SK-MEL-5 (cell line): ENCODE measurements at places on chromosomes 16 and 17.

- no peak for DNase-seq
Observed at GRCh38 chr17:19378416-19379360, at the start of gene MAPK7. Gene MAPK7, plus strand, starts transcription at chr17:19378498. Its CDS starts 403 bp downstream, at chr17:19378901.

GRCh38 chr17:56976941-56977608, 856 bp upstream of the SCPEP1 start:
- no peak for DNase-seq

DNA sequence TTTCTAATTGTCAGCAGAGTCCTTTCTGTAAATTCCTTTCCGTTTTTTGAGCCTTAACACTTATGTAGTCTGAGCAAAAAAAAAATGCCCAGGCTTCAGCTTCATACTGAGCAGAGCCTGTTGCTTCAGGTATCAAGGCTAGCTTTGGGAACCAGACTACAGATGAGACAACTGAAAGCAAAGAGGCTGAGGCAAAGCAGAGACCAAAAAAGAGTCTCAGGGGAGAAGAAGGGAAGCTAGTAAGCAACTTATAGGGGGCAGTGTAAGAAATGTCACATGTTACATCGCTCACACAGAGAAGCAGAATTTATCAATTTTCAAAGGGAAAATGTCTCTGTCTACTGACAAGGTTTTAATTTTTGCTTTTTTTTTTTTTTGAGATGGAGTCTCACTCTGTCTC, 3.3 kb downstream of the HASPIN start:
- no peak for DNase-seq

- no peak for DNase-seq
Observed at GRCh38 chr17:66491213-66491612, 188.8 kb downstream of the PRKCA start.

GRCh38 chr17:10738521-10739258, 8.9 kb upstream of the TMEM220 start:
- DNase-seq: no peak

DNA sequence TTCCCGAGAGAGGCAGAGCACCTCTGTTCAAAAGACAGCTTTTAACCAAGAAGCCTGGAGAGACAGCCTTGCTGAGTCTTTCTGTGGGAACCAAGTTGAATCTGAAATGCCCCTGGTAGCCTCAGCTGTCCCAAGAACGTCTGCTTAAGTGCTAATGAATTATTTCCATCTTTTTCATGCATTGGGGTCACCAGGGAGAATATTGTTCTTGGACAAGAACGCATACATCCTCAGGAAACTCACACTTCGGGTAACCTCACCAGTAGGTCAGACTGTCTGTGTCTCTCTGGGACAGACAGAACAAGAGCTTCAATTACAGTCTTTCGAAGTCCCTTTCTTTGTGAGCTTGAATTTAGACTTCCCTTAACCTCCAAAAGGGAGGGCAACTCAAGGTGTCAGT, 134.6 kb upstream of the ADAMTS18 start:
- DNase-seq: no peak

- DNase-seq: no peak
Observed at GRCh38 chr16:51163894-51164566, 13.0 kb upstream of the SALL1 start.

DNA sequence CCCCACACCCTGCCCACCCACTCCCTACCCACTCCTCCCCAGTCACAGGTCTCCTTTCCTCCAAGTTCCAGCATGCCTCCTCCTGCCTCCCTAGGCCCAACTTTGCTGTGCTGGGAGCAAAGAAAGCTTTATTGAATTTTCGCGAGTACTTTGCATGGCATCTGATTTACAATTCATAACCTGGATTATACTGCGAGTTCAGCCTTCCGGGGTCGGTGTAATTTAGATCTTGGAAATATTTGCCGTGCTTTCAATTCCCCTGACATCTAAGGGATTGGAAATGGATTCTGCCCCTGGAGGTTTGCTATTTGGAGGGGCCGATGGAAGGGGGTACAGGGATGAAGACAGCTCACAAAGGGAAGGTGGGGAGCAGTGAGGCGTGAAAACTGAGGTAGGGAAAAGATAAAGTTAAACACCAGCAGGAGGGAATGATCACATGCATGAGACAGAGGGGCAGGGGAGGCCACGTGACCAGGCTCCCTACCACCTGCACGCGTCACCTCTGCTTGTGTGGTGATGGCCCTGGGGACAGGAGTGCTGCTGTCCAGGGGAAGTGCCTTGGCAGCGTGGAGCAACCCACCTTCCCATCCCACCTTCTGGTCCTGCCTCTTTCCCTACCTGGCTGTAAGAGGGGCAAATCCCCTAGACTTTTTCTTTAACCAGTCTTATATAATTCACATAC, 132.3 kb upstream of the RPL38 start:
- no peak for DNase-seq

- no peak for DNase-seq
Observed at GRCh38 chr17:77863814-77864161, 94.7 kb upstream of the TNRC6C start.

DNA sequence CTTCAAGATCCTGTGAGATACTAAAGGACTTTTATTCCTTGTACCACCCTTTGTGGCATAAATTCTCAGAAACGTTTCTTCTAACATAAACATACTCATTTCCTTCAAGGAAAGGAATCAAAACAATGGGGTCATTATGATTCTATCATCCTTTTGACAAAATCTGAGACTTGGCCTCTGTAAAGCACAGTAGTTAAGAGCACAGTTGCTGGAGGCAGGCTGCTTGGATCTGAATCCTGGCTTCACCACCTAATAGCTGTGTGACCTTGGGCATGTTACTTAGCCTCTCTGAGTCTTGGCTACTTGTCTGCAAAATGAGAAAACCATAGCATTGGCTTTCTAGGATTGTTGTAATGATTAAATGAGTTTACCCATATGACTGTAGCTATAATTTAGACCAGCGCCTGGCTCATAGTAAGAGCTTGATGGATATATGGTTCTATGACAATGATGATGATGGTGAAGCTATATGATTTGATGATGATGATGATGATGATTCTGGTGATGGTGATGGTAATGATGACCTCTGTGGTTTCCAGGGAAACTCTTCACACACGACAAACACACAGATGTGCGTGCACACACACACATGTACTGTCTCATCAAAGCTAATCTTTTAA, 6.1 kb upstream of the KRT31 start:
- peak; percentile 49 for DNase-seq

DNA sequence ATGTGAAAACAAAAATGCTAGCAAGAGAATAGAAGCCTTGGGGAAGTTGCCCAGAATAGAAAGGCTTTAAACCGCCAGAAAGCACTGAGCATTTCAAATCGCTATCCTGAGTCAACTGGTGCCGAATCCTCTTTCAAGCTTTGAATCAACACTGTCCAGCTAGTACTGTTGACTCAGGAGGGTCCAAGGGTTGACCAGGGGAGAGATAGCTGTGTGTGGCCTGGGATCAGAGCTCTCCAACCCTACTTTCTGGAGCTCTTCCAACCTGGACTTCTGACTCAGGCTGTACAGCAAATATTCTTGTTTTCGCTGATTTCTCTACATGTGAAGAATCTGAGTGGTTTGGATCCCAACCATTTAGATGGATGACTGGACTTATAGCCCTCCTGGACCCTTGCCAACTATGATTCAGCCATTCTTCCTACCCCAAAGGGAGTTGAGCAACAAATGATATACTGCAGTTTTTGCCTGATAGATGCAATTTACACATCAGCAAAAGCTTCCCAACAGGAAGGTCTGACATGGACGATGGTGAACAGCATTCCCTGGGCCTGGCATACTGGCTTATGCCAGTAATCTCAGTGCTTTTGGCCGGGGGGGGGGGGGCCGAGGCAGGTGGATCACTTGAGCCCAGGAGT, 154.0 kb upstream of the SDK2 start:
- no peak for DNase-seq

DNA sequence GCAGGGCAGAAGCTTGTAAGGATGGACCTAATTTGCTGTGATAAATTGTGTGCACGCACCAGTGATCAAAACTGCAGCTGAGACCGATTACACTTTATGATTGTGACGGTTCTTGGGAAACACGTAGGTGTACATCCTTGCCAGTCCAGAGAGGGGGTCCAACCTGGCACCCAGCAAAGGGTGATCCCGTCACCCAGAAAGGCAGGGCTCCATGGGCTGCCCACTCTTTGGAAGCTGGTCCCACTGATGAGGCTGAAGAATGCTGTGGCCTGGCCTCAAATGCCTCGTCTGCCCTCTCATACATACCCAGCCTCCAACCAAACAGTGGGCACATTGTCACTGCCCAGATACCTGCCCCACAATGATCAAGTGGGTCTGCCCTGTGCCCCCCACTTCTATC, 132.0 kb downstream of the C16orf78 start:
- no peak for DNase-seq

- DNase-seq: no peak
Observed at GRCh38 chr16:21565861-21566669, 33.3 kb upstream of the METTL9 start.

- DNase-seq: no peak
Observed at GRCh38 chr17:41682631-41683030, 6.1 kb upstream of the EIF1 start.

- DNase-seq: no peak
Observed at GRCh38 chr17:57605675-57606105, 139.4 kb downstream of the CCDC182 start.

DNA sequence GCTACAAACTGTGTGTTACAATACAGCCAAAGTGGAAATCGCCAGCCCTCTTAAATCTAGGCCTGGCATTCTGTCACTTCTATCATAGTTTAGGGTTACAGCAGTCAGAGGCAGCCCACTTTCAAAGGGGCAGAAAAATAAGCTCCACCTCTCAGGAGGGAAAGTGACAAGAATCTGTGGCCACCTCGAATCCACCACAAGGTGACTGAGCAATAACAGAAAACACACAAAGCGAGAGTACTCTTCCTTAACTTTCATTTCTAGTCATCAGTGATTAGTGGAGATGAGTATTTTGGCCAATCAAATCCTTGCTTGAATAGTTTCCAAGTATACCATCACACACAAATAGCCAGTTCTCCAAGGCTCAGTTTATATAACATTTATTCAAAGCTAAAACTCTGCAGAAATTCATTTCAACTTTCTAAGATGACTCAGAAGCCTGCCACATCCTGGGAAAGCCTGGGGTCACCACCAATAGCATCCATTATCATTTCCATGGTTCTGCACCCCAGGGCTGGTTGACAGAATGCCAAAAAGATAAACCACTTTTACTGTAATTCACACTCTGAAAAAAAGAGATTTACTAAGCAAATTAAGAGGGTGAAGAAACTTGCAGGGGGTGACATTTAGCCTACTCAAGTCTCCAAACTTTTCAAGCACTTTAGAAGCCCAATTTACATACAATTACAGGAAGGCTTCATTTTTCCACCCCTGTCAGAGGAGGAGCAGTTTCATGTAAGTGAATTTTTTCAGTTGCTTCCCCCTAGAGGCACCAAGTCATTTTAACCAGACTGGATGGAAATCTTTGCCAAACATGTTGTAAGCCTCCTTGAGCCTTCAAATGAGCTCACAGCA, 66.8 kb downstream of the SALL1 start:
- DNase-seq: no peak

- DNase-seq: no peak
Observed at GRCh38 chr17:17141279-17141678, 64.9 kb downstream of the PLD6 start.

- no peak for DNase-seq
Observed at GRCh38 chr17:351449-351738, 1.2 kb downstream of the RPH3AL start.

DNA sequence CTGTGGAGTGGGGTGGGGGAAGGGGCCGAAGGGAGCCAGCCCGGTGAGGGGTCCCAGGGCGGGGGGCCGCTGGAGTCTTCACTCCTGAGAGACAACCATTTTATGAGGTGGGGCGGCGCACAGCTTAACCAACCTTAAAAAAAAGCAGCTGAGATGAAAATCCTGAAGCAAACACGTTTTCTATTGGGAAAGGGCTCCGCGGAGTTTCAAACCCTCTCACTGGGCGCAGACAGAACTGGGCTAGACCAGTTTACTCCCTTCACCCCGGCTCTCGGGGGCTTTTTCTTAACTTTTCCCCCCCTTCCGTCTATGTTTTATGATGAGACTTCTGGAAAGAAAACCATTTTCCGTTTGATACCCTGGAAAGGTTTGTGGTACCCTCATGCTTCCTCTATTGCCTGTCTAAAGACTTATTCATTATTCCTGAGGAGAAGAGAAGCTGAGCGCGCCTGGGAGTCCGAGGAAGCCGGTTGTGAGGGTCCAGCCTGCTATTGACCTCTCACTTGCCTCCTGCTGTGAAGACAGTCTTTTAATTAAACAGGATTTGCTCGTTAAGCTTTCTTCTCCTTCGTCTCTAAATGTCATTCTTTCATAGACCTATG, 482 bp upstream of the SSH2 start:
- DNase-seq: no peak
